ENCODE measurements at places on chromosomes 7 and 10. TPM values are rescaled to one million over a fixed set of nuclear protein-coding genes. Genes with fewer than 3 reads are reported as not detected.

DNA sequence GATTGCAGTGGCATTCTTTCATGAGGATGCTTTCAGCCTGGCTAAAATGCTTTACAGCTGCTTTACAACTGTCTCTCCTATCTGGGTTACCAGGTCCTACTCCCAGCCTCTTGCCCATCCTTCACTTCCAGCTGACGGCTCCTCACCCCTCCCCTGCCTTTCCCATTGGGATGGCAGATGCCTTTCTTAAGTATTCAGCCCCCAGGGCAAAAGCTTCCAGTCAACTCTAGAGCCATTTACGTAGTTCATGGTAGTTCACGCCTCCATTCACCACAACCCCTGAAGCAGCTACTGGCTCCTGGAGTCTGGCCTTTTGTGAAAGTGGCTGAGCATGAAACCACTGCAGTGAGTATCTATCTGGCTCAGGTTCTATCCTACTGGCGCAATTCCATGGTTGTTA, 17.2 kb upstream of the BMPER start:
- no peak for DNase-seq

GRCh38 chr7:11648980-11649379, 183.0 kb downstream of the THSD7A start:
- DNase-seq: no peak

DNA sequence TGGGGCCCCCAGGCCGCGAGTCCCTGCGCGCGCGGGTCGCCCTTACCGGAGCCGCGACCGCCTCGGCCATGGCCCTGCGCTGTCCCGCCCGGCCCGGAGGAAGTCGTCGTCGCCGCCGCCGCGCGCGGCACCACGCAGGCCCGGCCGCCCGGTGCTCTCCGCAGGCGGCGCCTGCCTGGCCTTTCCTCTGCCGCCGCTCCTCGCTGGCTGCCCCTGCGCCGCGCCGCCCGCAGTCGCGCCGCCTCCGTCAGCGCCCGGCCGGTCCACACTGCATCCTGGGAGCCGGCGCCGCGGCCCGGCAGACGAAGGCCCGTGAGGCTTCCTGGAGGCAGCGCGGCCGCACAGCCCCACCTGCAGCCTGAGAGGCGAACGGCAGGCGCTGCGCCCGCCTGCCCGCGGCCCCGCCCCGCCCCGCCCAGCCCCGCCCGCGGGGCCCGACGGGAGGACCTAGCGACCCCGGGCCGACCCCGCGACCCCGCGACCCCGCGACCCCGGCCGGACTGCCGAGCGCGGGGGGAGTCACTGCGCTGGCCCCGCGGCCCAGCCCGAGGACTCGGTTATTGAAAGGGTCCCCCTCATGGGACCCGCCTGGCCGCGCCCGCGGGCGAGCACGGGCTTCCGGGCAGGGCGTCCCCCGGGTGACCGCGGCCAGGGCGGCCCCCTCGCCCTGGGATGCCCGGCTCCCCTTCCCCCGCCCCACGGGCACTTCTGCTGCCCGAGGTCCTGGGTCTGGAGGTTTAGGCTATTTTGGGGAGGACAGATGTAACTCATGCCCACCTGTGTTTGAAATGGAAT, at the start of gene ZNF746:
TSS of gene ZNF746 (minus strand) at position 343 of the 795 bp plus-strand sequence. CDS start at position 70, 273 bp downstream.
- peak; percentile 55 for DNase-seq

GRCh38 chr7:99258501-99258900, 14.1 kb upstream of the MYH16 start:
- no peak for DNase-seq

DNA sequence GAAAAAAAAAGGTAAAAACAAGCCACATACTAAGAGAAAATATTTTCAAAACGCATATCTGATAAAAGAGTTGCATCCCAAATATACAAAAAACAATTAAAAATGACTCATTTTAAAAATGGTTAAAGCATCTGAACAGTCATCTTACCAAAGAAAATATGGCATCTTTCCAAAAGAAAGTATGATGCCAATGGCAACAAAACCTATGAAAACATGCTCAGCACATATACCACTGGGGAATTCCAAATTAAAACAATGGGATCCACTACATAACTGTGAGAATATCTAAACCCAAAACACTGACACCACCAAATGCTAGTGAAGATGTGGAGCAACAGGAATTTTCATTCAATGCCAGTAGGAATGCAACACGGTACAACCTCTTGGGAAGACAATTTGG, 39.3 kb downstream of the VSTM2A start:
- DNase-seq: no peak

GRCh38 chr10:33653584-33654367, 319.3 kb upstream of the NRP1 start:
- no peak for DNase-seq

DNA sequence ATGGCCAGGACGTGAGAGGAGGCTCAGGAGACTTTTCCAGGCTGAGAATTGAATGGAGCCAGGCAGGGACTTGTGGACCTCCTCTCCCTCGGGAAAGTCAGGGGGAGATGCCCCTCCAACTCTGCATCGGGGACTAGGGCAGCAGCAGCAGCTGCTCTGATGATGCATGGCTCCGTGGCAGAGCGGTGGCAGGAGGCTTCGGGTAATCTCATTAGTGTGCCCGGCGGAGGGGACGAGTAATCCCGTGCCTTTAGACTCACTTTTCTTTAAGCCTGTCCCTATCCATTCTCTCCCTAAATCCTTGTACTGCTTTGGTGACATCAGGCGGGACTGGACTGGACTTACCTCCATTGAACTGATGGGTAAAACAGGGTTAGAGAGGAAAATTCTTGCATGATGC, 75.1 kb downstream of the ZMIZ1 start:
- no peak for DNase-seq

The PTPN12 gene
- 161 TPM for total RNA-seq

The PAPOLB gene
- total RNA-seq: 0.33 TPM

DNA sequence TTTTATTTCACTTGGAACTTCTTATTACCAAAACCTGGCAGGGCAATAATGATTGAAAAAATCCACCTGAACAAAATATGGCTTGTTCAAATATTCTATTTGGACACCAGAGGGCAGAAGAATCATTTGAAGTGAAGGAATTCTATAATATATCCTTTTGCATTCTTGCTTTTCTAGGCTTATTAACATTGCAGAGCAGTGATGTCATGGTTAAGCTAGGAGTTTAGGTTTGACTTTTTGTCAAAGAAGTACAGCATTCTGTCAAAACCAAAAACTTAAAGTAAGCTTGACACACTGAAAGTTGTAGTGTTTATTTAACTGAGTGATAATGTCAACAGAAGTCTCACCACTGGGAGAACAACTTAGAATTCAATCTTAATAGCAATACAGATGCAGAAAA, 156.0 kb downstream of the SEMA3D start:
- DNase-seq: no peak

DNA sequence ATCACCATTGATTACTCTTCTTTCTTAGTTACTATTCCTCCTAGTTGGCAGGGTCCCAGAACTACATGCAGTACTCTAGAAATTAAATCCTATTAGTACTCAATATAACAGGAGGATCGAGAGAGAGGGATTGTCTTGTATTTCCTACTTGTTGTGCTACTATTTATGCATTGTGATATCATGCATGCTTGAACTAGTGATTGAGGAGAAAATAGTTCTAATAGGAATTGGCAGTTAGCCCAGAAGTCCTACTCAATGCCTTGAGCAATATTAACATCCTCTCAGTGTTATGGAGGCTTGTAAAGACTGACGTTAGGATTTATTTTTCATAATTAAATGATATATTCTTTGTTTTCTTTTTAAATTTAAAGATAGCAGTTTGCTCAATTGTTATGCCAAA, 67.4 kb downstream of the FOXP2 start:
- DNase-seq: no peak

DNA sequence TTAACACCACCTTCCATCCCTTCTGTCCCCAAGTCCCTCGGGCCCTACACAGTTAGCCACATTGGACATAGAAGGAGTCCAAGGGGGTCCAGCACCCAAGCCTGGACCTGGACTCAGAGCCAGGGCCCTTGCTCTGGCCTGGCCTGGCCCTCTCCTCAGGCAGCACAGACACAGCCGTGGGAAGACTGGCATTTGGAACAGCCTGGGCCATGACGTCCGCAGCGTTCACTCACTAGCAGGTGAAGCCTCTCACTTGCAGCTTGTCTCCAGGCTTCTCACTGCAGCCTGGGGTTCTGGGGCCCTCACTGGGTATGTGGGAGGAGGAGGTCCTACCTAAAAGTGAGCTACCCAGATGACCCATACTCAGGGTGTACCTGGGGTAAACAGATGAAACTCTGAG, 33.7 kb upstream of the AQP1 start:
- DNase-seq: no peak

The CARD11 gene
- total RNA-seq: 2.0 TPM

The GRM8 gene
- total RNA-seq: not detected

GRCh38 chr10:122637376-122637775, 62.3 kb downstream of the C10orf120 start:
- no peak for DNase-seq

DNA sequence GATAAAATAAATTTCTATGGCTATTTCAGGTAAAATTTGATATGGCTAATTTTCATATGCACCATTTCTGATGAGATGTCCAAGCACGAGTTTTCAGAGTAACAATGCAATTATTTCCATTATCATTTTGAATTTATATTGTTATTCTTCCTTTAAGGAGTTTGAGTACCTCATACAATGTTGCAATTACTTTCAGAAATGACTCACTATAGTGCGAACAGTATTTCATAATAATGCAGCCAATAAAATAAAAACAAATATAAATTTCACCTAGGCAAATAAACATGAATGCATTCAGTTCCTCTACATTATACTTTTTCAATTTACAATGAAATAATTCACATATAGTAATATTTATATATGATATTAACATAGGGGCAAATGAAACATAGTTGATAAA, 78.8 kb upstream of the LRRN3 start:
- no peak for DNase-seq

The BLOC1S2 gene
- 26.5 TPM for total RNA-seq

The PVRIG gene
- total RNA-seq: 0.32 TPM

GRCh38 chr7:152911922-152912321, 152.4 kb downstream of the ACTR3B start:
- no peak for DNase-seq

The TMEM229A gene
- not detected for total RNA-seq

GRCh38 chr7:37432281-37432920, 16.3 kb downstream of the ELMO1 start:
- DNase-seq: no peak

DNA sequence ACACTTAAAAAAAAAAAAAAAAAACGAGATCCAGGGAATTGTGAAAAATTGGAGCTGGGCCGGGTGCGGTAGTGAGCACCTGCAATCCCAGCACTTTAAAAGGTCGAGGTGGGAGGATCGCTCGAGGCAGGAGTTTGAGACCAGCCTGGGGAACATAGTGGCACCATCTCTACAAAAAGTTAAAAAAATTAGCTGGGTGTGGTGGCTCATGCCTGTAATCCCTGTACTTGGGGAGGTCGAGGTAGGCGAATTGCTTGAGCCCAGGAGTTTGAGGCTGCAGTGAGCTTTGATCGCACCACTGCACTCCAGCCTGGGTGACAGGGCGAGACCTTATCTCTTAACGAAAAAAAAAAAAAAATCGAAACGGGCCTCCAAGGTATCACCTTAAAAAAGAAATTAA, 2.0 kb downstream of the CLDN4 start:
- DNase-seq: no peak

All from breast epithelium (tissue), 4 donors.